ENCODE measurements at places on chromosomes 12 and 14.

- no peak for DNase-seq
These were observed 137.4 kb downstream of the PAPOLA start for GRCh38 chr14:96639550-96639949.

- no peak for DNase-seq
These were observed 134.2 kb downstream of the DPF3 start for GRCh38 chr14:72759670-72760069.

- DNase-seq = no peak
These were observed 171.4 kb downstream of the CRADD start for GRCh38 chr12:93848523-93849101.

DNA sequence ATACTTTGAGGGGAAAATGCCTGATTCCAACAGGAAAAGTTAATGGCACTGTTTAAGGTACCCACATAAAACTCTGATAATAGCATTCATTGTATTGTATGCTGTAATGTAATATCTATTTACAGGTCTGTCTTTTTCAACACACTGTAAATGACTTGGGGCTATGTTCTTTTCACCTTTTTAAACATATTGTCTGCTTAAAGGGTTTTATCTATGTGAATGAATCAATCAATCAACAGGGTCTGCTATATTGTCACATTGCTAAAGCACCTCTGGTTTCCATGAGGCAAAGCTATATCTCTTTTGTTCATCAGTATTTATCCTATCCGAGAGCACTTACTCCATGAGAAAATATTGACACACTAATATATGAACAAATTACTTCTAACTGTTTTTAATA lies 288.0 kb downstream of the SLC6A15 start:
- DNase-seq = no peak

DNA sequence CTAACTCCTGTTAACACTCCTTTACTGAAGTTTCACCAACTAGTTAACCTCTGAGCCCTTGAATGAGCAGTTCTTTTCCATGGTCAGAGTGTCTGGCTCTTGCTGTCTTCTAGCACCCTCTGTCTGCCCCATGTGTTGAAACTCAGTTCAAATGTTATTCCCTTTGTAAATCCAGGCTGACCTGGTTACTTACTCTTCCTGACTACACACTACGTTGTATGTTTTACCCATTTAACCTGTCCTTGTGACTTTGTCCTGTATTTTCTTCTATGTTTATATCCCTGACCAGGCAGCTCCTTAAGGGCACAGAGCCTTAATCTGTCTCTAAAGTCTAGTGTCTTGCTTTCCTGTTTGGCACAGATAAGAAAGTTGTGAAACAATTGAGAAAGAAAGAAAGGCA lies 389.0 kb upstream of the RPL10L start:
- DNase-seq = peak; percentile 3

DNA sequence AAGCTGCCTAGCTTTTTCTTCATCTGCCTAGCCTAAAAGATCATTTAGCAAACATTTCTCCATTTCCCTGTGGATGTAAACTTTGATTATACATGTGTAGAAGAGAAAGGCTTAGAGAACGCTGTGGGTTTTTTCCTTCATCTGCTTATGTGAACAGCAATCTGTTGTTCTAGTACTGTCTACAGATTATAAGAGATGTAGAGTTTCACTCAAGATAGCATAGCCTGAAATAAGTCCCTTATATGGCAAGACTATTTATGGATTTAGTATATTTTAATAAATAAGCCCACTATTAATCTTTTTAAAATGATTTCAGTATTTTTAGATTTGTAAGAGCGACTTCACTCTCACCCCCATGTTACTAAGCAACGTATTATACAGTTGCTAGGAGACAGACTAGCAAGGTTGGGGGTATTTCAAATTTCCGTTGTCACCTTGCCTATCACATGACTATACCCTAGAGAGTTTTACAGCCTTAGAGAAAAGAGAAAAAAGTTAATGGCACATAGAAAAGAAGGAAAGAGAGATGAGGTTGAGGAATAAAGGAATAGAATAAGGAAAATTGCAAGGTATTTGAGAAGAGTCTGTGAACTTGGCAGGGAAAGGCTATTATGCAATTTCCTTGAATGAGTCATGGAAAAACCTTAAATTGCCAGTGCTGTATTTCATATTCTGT lies 12.2 kb upstream of the TUBA1A start:
- DNase-seq = no peak

DNA sequence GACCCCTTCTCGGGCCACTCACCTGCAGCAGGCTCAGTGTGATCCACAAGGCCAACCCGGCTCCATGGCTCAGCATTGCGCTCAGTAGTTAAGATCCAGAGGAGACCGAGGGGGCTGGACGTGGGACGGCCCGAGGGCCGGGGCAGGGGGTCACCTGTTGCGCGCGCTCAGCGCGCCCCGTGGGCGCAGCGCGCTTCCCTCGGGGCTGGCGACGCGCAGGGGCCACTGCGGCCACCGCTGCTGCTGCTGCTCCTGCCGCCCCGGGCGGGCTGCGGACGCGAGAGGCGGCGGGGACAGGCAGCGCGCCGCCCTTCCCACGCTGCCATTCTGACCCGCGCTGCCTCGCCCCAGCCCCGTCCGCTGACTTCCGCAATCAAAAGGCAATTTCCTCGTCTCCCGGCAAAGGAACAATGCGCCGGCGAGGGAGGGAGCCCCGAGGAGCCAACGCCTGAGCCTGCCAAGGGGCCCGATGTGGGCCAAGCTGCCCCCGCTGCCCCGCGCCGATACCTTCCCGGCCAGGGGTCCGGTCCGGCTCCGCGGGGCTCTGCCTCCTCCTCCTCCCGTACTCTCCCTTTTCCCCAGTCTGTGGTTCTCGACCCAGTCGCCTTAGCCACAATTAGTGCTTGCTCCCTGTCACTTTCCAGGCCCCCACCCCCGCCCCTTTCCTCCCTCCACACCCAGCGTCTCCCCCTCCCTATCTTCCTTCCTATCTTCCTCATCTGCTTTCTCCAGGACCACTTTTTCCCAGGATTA lies 27.3 kb downstream of the PTPRB start:
- DNase-seq = peak; percentile 29

DNA sequence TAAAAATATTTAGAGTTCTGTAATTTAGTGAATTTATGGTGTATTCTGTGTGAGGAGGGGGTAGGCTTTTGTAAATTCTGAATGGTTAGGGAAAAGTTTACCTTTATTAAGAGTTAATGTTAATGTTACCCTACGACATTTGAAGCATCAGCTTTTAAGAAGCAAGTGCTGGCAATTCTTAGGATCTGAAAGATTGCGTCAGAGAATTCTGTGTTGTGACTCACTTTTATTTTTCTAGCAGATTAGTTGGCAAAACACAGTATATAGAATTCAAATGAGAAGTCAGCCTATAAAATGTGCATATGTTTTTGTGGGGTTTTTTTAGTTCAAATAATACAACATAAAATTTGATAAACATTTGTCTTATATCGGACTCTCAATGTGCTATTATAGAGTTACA lies 97.6 kb downstream of the RAD52 start:
- DNase-seq = no peak

DNA sequence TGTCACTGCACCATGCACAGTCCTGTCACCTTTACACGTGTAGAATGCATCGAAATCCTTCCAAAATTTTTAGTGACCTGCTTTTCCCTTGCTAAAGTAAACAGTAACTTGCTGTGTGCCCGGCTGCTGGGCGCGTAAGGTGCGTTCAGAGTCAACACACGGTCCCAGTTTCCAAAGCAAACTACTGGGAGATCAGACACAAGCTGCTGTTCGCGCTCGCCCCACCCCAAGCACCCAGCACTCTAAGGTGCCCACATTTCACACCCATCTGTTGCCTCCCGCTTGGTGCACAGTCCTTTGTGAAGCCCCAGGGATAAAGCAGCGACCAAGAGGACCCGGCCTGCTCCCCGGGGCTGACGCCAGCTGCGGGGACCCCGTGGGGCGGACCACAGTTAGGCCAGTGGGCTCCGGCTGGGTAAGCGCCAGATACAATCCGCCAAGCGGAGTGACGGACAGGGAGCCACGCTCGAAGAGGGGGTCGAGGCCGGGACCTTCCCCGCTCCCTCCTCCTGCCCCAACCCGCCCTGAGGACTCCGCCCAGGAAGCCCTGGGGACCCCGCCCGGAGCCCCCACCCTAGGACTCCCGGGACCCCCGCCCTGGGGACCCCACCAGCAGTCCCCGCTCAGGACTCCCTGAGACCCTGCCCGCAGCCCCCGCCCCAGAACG lies 633 bp downstream of the STX2 start:
- peak; percentile 33 for DNase-seq

- DNase-seq = no peak
These were observed 77.9 kb upstream of the BBS10 start for GRCh38 chr12:76426160-76426559.

DNA sequence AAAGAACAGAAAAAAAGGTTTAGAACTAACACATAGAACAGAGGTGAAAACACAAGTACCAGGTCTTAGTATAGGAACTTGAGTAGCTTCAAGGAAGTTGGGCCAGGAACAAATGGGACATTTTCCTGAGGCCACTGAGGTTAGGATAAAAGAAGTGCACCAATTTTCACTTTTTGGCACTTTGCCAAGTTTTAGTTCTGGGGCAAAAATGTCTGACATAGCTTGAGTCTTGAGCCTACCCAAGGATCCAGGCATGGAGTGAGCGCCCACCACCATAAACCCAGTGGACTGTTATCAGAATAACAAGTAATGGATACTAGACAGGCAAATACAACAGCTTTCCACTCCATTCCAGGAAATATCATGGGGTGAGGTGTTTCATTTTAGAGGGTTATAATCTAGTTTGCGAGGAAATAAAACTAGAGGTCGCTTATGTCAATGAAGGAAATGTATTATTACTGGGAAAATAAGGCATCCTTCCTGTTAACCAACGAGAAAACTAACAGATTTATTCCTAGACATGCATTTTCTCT lies 199.7 kb upstream of the HMGA2 start:
- no peak for DNase-seq

DNA sequence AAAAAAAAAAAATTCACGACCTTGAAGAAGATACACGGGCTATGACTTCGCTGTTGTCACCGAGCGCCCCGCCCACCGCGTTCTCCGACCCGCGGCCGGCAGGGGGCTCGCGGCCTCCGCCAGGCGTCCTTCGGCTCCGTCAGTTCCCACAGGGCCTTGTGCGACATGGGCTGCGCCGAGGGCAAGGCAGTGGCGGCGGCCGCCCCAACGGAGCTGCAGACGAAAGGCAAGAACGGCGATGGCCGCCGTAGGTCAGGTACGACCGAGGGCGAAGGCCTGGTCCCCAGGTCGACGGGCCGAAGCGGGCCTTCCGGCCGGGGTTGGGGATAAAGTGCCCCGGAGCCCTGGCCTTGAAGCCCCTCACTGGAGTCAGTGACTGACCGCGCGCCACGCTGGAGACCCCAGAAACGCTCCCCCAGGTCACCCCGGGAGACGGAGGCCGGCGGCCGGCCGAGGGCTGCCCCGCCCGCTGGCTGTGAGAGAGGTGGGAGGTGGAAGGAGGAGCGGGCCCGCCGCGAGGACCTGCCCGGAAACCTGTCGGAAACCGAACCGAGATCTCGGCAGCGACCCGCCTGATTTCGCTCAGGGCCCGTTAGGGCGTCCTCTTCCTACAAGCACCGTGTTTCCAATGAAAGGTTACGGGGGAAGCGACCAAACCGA lies at the start of gene TXNRD1:
TXNRD1 (plus strand) TSS at position 142 of the 660 bp plus-strand sequence; CDS start at position 166, 24 bp downstream.
- no peak for DNase-seq

- no peak for DNase-seq
These were observed 64.5 kb upstream of the DDX11 start for GRCh38 chr12:31008961-31009840.

GRCh38 chr12:116529048-116529447 lies 30.1 kb upstream of the MAP1LC3B2 start:
- DNase-seq = peak; percentile 60

DNA sequence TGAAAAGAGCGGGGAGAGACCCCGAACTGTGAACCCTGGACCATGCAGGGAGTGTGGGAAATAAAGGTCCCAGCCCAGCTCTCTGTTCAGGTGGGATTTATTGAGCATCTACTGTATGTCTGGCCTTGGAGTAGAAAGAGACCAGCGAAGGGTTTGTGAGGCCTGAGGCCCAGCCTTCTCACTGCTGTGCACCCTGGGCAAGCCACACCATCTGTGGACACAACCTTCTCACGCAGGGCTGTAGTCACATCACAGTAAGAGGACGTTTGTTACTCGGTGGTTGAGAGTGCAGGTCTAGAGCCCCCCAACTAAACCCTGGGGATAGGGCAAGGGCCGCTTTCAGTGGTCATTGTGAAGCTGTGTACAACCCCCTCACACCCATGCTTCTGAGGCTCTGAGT lies 18.2 kb downstream of the FAM222A start:
- no peak for DNase-seq

- no peak for DNase-seq
These were observed 77.9 kb downstream of the TMEM30B start for GRCh38 chr14:61203081-61203753.

DNA sequence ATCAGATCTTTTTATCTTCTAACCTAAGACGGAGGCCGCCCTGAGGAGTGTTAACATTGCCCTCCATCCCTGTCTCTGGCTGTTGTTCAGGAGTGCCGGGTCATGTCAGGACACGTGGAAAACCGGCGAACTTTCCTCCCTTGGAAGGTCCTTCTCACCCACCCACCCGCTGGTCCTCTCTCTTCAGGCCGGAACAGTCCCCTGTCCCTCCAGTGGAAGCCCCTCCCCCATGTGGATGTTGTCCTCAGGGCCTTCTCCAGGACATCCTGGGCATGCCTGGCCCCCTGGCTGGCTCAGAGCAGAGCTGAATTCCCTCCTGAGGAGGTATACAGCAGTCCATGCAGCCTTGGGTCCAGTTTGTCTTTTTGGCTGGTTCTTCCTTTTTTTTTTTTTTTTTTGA lies 20.3 kb upstream of the ITPK1 start:
- DNase-seq = no peak

DNA sequence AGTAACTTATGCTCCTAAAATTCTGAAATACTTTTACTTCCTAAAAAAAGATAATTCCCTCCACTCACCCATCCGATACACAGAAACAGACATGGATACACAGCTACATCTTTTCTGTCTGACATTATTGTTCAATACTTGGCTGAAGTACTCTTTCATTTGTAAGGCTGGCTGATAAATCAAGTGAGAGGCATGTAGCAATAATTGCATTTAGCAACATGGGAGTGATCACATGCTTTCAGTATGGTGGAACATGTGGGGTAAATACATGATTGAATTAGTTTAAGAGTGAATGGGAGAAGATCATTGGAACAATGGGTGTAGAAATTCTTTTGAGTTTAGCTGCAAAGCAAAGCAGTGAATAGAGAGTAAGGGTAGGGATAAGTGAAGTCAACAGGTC lies 25.6 kb downstream of the PTPRQ start:
- DNase-seq = no peak

DNA sequence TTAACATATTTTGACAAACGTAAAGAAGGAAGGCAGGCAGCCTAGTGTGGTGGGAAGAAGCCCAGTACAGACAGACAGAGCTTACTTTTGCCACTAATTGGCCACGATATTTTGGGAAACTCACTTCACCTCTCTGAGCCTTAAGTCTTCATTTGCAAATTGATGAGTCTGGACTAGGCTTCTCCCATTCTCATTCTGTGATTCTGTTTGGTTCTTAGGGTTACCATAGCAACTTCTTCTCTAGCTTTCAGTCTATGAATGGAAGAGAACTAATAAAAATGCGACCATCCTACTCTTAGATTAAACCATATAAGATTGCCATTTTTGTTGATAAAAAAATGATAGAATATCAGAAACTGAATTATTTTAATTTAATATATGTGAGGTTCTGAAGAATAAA lies 210.5 kb downstream of the SNAPC1 start:
- DNase-seq = no peak

GRCh38 chr12:88889326-88890110 lies 309.2 kb upstream of the KITLG start:
- DNase-seq = no peak

- peak; percentile 45 for DNase-seq
These were observed 790 bp upstream of the GPR19 start for GRCh38 chr12:12696562-12697383.

Data from HuH-7.5 (cell line).